ENCODE measurements at places on chromosomes 5 and 9.

GRCh38 chr9:99433555-99433954, 211.5 kb downstream of the SEC61B start:
- no peak for DNase-seq

DNA sequence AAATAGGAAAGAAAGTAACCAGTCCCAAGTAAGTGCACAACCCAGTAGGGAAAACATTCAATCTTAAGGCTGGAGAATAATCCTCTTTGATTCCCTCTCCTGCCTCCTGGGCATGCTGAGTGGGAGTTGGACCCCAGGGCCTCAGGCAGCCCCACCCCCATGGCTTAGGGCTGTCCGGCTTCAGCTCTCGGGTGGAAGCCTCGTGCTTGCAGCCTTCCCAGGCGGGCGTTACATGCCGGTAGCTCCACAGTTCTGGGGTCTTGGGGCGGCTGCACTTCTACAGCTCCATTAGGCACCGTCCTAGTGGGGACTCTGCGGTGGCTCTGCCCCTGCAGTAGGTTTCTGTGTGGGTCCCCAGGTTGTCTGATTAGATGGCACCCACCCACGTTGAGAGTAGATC, 10.1 kb downstream of the GLIPR2 start:
- no peak for DNase-seq

GRCh38 chr5:57684299-57684702, 201.7 kb upstream of the ACTBL2 start:
- no peak for DNase-seq

GRCh38 chr5:42059291-42059690, 134.2 kb downstream of the FBXO4 start:
- DNase-seq: no peak

Measured in nucleus accumbens (tissue), 56 donors.